ENCODE measurements at places on chromosomes 4 and X.
A peak's percentile ranks its signal among the peaks of the same experiment; 100 is the strongest.

GRCh38 chrX:48493890-48494364, 14.9 kb upstream of the PORCN start:
- DNase-seq = peak; percentile 26

GRCh38 chr4:41594432-41594831, 56.5 kb downstream of the LIMCH1 start:
- peak; percentile 69 for DNase-seq

DNA sequence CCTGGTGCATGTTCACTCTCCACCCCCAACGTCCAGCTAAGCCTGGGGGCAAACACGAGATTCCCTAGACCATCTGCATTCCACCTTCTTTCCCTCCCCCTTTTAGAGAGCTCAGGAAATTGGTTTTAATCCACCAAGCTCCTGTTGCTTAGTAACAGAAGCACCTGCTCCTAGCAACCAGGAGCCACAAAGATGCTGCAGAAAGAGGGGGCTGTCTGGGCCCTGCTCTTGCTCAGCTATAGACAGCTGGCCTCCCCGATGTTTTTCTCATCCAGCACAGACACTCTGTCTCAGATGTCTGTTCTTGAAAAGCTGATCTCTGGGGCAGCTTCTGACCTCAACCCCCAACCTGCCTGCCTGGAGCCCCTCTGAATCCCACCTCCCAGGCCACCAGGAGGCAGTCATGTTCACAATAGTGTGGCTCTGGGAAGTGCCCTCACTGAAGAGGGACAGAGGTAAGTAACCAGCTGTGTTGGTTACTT, 71.5 kb downstream of the SLC16A2 start:
- no peak for DNase-seq

GRCh38 chr4:2248044-2248780, 6.3 kb upstream of the HAUS3 start:
- DNase-seq = peak; percentile 5

DNA sequence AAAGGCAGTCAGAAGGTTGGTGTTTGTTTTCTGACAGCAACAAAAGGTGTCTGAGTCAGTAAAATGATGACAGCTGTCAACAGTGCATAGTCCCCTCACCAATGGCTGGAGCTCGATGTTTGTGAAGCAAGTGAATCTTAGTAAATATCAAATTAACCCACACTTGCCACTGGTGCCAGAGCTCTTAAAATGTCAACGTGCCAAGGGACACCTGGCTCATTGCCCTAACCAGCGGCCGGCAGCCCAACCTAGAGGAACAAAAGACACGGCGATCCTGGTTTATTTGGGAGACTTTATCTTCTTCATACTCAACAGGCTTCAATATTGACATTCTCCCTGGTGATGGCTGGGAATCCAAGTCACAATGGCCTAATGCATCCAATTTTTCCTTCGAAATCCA, 143.4 kb downstream of the CPEB2 start:
- no peak for DNase-seq

DNA sequence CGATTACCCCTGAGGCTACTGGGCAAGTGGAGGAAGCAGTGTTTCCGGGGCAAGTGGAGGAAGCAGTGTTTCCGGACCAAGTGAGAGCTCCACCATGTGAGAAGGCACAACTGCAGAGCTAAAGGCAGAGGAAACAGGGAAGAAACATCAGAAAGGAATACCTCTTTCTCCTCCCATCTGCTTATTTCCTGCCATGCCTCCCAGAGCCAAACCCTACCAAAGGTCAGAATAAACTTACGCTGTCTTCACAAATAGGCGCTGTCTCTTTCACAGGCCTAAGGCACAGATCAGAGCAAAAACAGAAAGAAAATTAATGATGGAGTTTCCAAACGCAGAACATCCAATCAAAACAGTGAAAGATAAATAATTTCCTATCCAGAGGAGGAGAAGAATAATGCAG, 153.0 kb downstream of the ATOH1 start:
- no peak for DNase-seq

- peak; percentile 59 for DNase-seq
These were observed 294.1 kb upstream of the SFRP2 start for GRCh38 chr4:154082760-154083535.

DNA sequence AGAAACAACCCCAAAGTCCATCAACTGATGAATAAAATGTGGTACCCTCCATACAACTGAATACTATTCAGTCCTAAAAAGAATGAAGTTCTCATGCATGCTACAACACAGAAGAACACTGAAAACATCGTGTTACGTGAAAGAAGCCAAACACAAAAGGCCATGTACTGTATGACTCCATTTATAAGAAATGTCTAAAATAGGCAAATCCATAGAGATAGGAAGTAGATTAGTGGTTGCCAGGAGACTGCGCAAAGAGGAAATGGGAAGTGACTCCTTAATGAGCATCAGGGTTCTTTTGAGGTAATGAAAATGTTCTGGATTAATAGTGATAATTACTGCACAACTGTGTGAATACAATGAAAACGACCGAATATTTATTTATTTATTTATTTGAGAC, 23.4 kb downstream of the FBXW7 start:
- DNase-seq = peak; percentile 4

DNA sequence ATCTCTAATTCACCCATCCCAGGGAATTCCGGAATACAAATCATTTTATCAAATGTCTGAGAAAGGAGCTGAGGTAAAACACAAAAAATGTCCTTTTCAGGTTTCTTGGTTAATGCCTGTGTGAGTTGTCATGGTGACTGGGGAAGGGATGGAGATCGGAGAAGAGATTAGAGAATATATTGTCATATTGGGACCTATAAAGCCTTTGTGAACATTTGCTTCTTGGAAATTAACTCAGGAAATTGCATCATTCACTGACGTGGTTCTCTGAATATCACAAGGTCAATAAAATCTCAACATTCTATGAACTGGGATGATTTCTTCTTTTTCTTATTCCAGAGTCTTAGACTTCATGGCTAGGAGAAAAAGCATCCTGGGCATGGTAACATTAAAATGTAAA, 174.8 kb upstream of the GLRA2 start:
- DNase-seq = peak; percentile 70

DNA sequence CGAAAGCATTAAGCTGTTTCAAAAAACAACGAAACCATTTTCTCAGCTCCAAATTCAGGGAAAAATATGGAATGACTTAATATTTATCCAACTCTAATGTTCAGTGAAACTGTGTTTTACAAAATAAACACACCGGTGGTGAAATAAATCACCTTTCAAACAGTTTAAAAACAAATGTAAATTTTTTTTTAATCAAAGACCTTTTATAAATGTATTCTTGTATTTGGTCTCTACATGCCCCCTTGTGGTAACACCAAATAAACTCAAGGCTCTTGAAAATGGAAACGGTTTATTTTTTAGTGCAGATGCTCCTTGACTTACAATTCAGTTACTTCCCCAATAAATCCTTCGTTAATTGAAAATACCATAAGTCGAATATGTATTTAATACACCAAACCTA, 45.8 kb upstream of the ITM2A start:
- peak; percentile 76 for DNase-seq

All from muscle of leg (tissue), 16 donors.